ENCODE measurements at places on chromosomes 4 and X.
A peak's percentile ranks its signal among the peaks of the same experiment; 100 is the strongest.

DNA sequence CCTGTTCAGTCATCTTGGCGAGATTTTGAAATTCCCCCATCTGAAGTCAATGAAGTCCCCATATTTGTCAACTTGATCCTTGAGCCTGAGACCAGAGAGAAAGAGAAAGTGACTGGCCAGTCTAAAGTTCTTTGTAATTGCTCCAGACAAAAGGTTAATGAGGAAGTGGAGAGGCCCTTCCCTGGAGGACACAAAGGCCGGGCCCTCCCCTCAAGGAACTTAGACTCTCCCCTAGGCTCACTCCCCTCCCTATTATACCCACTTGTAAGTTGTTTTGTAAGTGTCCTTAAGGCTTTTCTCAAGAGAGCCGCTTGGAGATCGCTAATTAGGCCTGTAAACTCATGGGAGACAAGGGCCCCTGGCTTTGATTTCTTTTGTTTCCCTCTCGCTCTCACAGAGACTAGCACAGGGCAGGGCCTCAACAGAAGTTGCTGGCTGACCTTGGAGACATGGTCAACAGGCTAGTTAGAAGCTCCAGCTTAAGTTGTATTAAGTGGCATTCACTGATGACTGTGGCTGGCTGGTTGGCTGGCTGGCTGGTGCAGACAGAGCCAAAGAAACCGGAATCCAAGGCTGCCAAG, 20.3 kb upstream of the GPC4 start:
- no peak for DNase-seq

DNA sequence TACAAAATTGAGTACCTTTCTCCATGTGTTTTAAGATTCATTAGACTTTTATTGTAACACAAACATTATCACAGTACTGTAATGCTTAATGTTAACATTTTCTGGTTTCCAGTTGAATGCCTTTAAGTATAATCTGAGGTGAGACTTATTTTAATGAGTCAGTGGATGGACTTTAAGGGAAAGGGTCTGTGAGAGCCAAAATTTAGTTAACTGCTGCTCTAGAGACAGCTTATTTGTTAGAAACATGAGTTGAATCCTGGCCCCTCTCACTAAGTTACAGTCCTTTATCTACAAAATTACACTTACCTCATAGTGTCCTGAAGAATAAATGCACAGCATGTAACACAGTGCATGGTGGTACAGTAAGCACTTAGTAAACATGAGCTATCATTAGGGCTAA, 66.0 kb downstream of the PGRMC2 start:
- DNase-seq = no peak

- DNase-seq = no peak
Observed at GRCh38 chr4:144115519-144115918, 25.0 kb downstream of the GYPA start.

DNA sequence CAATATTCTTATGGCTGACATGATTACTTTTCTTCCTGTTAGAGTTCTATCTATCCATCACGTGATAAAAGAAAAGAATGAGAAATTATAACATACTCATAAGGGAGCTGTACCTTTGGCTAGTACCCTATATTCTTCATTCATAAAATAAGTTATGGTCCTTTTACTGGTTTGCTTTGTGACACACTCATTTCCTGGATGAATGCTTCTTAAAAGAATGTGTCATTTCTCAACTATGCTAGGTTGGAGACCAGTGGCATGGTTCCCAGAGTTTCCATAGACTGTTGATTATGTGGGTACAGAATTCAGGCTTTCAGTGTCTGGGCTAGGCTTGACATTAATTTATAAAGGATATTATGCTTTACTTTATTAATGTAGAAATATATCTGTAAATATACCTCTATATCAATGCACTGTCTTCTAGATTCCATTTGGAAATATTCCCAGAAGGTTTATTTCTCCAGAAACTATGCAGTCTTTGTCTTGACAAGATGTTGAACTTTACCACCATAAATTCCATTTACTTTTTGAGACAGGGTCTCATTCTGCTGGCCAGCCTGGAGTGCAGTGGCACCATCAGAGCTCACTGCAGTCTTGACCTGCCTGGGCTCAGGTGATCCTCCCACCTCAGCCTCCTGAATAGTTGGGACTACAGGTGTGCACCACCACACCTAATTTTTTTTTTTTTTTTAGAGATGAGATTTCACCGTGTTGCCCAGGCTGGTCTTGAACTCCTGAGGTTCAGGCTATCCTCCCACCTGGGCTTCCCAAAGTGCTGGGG, 23.8 kb downstream of the NUDT6 start:
- peak; percentile 96 for DNase-seq

DNA sequence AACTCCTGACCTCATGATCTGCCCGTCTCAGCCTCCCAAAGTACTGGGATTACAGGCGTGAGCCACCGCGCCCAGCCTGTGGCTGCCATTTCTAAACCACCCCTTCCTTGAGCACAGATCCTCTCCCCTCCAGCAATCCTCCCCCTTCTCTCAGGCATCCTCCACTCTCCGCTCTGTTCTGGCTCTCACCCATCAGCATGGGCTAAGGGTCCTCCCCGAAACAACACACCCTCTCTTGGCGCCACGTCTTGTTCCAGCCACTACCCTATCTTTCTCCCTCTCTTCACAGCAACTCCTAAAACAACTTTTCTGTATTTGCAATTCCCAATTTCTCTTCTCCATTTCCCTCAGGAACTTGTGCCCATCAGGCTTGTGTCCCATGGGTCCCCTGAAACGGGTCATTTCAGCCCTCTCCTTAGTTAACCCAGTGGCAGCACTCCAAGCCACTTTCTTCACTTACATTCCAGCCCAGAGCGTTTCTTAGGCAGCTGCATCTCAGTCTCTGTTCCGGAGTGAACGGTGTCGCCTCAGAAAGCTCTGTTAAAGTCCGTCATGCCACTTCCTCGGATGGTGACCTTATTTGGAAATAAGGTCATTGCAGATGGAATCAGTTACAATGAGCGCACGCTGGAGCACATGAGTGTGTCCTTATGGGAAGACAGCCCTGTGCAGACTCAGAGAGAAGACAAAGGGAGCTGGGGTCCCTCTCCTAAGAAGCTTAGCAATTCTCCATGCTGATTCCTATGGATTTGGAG, 28.3 kb upstream of the CLDN24 start:
- peak; percentile 74 for DNase-seq

DNA sequence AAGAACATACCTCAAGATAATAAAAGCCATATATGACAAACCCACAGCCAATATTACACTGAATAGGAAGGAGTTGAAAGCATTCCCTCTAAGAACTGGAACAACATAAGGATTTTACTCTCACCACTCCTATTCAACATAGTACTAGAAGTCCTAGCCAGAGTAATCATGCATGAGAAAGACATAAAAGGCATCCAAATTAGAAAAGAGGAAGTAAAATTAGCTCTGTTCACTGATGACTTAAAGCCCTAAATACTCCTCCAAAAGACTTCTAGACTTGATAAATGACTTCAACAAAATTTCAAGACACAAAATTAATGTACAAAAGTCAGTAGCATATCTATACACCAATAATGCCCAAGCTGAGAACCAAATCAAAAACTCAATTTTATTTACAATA, 235.7 kb downstream of the NKX6-1 start:
- DNase-seq = no peak

DNA sequence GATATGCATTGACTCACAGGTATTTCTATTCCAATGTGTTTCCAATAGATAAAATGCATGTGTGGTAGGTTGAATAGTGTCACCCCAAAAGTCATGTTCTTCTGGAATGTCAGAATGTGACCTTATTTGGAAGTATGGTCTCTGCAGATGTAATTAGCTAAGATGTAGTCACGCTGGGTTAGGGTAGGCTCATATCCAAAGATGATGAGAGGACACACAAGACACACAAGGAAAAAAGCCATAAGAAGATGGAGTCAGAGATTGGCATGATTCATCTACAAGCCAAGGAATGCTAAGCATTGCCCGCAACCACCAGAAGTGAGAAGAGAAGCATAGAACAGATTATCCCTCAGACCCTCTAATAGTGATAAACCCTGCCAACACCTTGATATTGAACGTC, 17.5 kb downstream of the ZNF330 start:
- peak; percentile 78 for DNase-seq

DNA sequence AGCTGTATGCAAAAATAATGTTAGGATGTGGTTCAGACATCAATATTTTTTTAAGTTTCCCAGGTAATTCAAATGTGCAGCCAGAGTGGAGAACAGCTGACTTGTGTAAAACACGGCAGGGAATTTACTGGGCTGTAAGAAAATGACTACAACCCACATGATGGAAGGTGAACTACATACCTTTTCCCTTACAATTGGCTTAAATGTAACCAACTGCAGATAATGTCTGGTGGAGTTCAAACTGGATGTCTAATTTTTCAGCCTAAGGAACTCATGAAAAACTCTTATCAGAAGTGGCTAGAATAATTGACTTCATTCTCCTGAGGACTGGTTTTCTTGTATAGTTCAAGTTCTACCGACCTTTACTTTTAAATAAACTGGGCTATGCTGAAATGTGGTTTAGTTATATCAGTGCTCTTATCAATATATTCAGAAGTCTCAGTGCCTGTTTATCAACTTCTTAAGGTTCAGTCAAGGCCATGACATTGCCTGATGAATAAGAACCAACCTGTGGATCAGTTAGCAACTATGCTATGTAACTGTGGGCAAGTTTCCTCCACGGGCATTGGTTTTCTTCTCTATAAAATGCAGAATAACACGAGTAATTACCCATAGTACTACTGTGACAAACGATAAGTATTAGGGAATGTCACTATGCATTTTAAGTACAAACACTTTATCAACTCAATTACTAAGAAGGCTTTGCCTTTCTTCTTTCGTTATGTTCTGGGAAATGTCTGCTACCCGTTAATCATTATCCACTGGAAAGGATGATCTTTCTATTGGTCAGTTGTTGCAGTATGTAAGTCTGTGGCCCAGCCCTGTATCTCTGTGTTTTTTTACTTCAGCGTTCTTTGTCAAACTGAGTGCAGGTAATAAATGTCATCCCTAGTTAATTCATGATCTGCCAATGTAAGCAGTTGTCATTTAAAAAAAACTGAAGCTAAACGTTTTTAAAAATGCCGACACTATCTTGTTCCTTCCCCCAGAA, 181.6 kb downstream of the PCDH7 start:
- no peak for DNase-seq

DNA sequence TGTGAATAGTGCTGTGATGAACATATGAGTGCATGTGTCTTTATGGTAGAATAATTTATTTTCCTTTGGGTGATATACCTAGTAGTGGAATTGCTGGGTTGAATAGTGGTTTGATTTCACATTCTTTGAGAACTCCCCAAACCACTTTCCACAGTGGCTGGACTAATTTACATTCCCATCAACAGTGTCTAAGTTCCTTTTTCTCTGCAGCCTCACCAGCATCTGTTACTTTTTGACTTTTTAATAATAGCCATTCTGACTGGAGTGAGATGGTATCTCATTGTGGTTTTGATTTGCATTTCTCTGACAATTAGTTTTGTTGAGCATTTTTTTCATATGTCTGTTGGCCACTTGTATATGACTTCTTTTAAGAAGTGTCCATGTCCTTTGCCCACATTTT, 29.1 kb downstream of the JADE3 start:
- DNase-seq = peak; percentile 28

DNA sequence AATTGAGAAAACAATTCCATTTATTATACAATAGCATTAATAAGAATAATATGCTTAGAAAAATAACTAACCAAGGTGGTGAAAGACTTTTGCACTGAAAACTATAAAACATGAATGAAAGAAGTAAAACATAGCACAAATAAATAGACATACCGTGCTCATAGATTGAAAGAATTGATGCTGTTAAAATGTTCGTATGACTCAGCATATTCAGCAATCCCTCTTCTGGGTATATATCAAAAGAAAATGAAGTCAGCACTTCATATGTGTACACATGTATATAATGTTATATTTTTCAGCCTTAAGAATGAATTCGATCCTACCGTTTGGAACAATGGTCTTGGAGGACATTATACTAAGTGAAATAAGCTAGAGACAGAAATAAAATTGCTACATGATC, 716.3 kb downstream of the GLUD2 start:
- DNase-seq = no peak

DNA sequence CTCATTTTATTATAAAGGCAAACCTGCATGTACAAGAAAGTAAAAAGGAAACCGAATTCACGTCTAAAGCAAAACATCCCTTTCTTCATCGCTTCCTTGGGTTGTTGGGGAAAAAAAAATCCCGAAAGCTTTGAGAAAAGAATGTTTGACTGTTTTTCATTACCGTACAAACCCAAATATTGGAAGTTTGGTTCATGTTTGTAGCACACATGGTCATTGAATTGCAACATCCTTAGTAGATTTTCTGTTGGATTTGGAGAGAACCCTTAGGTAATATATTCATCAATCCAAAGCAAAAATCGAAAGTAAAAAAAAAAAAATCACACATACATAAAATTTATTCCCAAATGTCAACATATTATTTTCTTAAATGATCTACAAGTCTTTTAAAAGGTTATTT, 420.3 kb downstream of the MAPK10 start:
- no peak for DNase-seq

- peak; percentile 31 for DNase-seq
Observed at GRCh38 chrX:115449742-115450141, 111.2 kb upstream of the PLS3 start.

DNA sequence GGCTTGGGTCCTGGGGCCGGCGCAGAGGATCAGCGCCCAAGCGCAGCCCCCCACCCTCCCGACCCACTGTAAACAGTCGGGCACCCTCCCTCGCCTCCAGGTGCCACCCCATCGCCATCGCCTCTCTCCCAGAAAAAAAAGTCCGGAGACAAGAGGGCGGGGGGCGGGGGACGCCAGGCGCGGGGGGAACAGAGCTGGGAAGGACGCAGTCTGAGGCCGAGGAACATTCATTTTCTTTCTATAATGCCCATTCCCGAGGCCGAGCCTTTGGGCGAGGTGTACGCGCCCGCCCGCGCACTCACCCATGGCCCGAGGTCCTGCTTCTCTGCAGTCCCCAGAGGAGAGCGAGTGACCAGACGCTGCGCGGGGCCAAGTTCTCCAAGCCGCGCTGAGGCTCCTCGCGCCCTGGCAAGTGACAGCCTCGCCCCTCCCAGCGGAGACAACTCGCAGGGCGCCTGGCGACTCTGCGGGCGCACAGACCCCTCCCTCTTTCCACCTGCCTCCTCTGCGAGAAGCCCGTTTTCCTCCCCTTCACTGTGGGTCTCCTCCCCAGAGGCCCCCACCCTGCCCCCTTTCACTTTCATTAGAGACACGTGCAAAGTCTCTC, 63.5 kb upstream of the WDR17 start:
- no peak for DNase-seq

All from fibroblast of skin of right quadriceps (primary cell).